ENCODE measurements at places on chromosomes 1 and 21.

- no peak for DNase-seq
Measured at GRCh38 chr1:12501661-12502060, 116.3 kb downstream of the DHRS3 start.

DNA sequence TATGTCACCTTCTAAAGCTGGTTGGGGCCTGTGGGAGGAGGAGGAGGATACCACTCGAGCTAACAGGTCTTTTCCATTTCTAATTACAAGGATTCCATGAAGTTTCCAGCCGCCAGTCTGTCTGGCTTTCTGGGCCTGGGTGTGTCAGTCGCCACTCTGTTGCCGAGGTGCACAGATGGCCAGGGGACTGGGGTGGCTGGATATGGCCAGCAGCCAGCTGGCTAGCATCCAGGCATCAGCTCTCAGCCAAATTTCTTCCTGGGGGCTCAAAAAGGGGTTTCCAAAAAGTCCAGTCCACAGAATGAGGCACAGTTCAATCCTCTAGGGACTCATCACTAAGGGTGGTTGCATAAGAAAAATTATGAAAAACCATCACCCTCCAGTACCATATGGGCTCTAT is 32.4 kb downstream of the ITPKB start:
- no peak for DNase-seq

DNA sequence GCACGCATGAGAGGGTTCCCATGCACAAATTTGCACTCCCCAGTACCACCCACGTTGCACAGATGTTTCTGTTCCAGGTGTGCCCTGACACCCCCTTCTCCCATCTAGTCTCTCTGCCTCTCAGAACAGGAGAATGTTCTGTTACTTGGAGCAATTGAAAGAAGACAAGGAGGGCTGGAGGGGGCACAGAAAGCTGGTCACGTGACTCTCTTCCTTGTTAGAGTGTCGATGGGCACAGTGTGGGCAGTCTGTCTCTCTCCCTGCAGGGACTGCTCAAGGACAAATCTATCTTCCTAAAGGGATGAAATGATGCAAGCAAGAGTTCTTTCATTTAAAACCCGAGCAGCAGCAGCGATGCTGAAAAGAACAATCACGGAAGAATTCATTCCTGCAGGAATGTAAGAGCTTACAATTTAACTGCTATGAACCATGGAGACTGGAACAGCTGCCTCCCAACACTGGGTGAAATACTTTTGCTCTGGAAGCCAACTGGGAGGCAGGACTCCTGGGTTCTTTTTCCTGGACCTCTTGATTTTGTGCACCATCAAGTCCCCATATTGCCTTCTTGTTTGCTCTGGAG is 7.3 kb upstream of the KCNA10 start:
- no peak for DNase-seq

GRCh38 chr1:222018041-222018440 is 276.2 kb upstream of the DUSP10 start:
- no peak for DNase-seq

- DNase-seq: no peak
Measured at GRCh38 chr1:10143961-10144485, 66.3 kb upstream of the KIF1B start.

Data from left kidney (tissue), 8 donors.